ENCODE measurements at places on chromosomes 5 and 9.

DNA sequence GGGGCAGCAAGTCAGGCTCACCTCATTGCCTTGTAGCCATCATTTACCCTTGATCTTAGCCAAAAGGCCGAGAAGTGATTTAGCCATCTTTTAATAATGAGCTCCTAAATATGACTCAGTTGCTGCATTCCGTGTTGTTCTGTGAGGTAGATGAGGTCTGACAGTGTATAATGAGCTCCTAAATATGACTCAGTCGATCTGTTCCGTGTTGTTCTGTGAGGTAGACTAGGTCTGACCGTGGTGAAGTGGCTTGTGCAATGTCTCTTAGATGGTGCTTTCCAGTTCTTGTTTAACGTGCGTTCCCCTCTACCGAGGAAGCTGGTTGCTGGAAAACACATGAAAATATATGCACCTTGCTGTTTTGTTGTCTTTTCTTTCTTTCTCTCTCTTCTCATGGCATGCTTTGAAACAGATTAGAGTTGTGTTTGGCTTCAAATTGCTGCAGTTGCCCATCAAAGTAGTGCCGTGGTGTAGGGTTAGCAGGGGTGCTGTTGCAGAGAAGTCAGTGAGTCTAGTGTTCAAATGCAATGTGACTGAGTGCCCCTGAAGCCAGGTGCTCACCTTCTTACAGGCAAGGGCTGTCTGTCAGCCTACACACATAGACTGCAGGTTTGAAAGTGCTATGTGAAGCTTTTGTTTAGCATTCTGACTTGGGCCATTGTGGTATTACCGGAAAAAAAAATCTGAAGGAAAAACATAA is 118.6 kb downstream of the KDM4C start:
- DNase-seq = no peak

GRCh38 chr5:41637424-41637823 is 127.0 kb upstream of the PLCXD3 start:
- DNase-seq = no peak

DNA sequence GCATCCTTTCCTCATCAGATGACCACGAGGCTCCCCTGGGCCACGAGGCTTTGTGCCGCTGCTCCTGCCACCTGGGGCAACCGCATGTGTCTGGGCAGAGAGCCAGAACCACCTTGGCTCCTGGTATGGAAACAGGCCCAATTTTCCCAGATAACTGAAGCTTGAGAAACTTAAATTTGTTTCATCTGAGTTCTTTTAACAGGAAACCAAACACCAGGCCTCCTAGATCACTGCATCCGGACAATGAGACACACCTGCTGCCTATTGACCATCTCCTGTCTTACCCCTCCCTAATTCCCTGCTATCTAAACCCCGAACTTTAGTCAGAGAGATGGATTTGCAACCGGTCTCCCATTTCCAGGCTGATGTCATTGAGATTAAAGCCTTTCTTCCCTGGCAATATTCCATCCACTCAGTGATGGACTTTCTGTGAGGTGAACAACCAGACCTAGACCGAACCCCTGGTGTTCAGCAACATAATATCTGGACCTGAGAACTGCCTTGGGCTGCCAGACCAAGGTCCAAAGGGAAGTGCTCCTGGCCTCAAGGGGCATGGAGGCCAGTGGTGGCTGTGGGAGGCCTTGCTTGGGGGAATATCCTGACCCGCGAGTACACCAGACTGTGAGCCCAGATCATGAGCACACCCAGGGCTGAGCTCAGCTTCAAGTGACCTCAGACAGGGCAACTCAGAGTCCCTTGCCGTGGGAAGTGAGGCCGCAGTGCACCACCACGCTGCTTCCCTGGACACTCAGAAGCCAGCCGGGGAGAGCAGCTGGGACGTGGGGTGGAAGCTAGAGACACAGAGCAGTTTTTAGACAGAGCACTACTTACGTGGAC is 199.7 kb downstream of the HSPA4 start:
- no peak for DNase-seq

- DNase-seq = peak; percentile 4
Observed at GRCh38 chr5:131381021-131381420, 117.2 kb downstream of the CDC42SE2 start.

DNA sequence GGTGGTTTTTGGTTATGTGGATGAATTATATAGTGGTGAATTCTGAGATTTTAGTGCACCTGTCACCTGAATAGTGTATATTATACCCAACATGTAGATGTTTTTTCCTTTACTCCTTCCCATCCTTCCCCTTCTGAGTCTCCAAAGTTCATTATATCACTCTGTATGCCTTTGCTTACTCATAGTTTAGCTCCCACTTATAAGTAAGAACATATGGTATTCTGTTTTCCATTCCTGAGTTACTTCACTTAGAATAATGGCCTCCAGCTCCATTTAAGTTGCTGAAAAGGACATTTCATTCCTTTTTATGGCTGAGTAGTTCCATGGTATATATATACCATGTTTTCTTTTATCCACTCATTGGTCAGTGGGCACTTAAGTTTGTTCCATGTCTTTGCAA is 161.6 kb upstream of the CD180 start:
- DNase-seq = no peak

- DNase-seq = peak; percentile 24
Observed at GRCh38 chr9:89179540-89179894, 899 bp upstream of the SHC3 start.

DNA sequence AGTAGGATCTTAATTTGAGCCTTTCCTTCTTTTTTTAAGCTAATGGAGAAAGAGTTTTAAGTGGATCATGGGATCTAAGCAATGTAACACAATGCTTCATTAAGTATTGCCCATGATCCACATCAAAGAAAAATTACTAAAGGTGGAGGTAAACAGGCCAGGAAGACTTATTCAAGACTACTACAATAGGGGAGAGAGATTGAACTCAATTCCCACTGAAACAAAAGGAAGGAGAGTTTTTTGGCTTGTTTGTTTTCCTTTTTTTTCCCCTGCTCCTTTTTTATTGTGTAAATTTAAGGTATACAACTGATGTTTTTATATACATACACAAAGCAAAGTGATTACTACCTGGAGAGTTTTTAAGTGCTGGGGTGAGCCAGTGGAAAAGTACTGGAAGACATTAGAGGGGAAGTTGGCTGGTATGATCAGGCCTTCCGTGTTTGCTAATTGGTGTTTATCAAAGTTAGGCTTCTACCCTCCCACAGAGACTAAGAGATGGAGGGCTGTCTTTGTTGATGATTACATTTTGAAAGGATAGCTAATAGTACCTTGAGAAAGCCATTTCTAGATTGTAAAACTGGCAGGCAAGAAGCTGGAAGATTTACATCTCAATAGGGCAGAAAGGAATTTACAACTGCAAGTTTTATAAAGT is 262.7 kb downstream of the CHSY3 start:
- DNase-seq = no peak

DNA sequence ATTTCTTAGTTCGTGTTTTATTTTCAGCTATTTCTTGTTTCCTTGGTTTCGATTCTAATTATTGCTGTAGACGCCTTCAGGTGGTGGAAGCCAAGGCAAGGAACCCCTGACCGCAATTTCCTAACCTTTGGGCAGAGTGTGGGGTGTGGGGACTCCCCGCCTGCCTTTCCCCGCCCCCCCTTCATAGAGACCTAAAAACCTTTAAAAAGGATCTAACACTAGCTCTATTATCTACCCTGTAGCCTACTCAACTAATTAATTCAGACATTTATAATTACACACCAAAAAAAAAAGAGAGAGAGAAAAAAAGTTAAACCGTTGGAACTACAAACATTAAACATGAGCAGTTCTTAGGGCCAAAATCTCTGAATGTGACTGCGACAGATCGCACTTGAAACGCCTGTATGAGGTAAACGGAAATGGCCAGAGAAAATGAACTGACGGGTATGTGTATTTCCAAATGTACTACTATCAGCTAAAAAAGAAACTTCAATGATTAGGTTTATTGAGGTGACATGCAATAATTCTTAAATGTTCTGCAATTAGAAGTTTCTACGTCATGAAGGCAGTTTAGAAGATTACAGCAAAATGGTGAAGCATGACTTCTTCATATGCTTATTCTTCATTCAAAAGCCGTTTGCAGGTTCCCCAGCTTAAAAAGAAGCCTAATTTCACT is 19.0 kb upstream of the FER start:
- DNase-seq = no peak

GRCh38 chr5:165161204-165161603 is 1655.8 kb downstream of the MAT2B start:
- no peak for DNase-seq

- DNase-seq = no peak
Observed at GRCh38 chr5:76763136-76763535, 47.2 kb downstream of the F2R start.

GRCh38 chr5:141512911-141513626 is 24.2 kb downstream of the PCDHGC5 start:
- no peak for DNase-seq

DNA sequence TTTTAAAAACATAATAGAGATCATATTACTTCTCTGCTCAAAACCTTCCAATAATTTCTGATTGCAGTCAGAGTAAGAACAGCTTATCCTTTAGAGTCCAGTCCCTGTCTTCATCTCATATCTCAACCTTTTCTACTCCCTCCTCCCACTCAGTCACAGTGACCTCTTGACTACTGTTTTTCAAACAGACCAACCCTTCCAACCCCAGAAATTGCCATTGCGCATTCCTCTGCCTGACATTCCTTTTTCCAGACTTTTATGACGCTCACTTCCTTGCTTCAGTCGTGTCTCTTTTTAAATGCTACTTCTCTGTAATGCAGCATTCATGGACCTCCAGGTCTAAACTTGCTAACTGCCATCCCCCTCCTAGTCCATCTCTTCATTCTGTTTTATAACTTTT is 800.5 kb downstream of the BRINP1 start:
- DNase-seq = no peak

- DNase-seq = no peak
Observed at GRCh38 chr5:132639706-132640130, 18.3 kb upstream of the IL13 start.

DNA sequence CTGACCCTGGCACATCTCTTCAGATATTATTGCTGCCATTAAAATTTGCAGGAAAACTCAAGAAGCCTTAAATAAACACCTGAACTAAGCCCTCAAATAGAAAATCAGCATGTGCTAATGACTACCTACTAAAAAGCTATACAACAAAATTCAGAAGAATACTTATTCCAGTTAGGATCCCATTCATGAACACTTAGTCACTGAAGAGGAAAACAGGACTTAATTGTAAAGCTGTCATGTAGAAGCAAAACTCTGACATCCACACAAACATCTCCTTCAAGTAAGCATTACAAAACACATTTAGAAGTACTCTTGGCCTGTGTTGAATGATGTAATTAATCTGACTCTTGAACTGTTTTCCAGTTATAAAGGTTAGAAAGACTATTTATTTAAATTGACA is 19.9 kb downstream of the ELL2 start:
- DNase-seq = no peak

DNA sequence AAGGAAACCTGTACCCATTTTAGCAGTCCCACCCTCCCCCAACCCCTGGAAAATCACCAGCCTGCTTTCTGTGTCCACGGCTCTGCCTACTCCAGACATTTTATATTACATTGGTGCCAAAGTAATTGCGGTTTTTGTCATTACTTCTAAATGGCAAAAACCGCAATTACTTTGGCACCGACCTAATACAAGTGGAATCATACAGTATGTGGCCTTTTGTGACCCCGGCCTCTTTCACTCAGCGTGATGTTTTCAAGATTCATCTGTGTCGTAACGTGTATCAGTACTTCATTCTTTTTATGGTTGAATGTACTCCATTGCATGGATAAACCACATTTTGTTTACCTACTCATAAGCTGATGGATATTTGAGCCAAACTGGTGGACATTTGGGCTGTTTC is 9.7 kb upstream of the ORM1 start:
- DNase-seq = no peak

- no peak for DNase-seq
Observed at GRCh38 chr5:124460642-124461041, 285.8 kb downstream of the ZNF608 start.

- no peak for DNase-seq
Observed at GRCh38 chr9:136004712-136005111, 43.5 kb upstream of the UBAC1 start.

- no peak for DNase-seq
Observed at GRCh38 chr5:72378639-72379289, 58.6 kb downstream of the PTCD2 start.

DNA sequence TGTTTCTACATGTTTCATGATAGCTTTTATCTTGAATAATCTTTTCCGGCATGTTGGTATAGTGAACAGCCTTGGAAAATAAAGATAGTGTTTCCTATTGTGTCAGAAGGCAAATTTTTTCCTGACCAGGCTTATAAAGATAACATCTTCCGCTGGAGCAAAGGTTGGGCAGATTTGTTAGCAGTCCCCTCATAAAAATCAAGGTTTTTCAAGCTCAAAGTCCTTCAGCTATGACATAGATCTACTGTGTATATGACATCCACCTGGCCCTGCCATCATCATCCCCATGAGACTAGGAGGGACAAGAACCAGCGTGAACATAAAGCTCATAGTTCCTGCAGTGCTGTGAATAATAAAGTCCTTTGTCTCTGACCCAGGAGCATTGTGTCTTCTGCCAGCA is 30.4 kb upstream of the OTULINL start:
- DNase-seq = no peak

DNA sequence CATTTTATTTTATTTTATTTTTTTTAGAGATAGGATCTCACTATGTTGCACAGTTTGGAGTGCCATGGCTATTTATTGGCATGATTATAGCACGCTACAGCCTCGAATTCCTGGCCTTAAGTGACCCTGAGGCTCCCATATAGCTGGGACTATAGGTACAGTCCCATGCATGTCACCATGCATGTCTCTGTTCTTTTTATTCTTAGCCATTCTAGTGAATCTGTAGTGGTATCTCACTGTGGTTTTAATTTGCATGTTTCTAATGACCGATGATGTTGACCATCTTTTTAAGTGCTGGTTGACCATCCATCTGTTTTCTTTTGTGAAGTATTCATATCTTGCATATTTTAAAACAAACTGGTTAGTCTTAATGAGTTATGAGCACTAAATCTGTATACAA is 76.1 kb downstream of the SLC44A1 start:
- DNase-seq = no peak

- DNase-seq = no peak
Observed at GRCh38 chr5:73814233-73814846, 188.3 kb downstream of the ARHGEF28 start.

GRCh38 chr5:67896311-67896929 is 319.1 kb upstream of the PIK3R1 start:
- no peak for DNase-seq

DNA sequence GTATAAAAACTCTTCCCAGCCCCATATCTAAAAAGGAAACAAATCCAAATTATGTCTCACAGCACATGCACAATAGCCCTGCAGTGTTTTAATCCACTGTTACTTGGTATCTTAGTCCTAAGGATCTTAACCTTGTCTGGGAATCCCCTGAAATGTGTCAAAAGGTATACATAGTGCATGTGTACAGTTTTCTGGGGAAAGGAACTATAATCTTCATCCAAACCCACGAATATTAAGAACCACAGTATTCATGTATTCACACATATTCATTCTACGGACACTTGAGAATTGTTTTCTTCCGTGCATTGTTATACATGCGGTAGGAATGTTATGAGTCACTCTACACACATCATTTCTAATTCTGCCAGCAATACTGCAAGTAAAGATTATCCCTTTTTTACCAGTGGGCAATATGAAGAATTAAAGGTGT is 47.8 kb upstream of the SNX2 start:
- no peak for DNase-seq

DNA sequence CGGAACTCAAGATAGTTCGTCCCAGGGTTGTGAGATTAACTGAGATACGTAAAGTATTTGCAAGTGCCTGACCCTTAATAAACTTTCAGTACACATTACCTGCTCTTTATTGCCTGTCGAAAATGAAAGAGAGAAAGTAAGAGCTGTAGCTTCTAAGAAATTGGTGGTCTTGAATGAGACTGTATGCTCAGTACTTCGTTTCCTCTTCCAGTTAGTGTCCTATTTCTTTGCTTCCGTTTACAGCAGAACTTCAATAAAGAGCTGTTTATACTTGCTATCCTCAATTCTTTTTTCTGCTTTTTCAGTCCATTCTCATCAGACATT is 534 bp downstream of the SRFBP1 start:
- no peak for DNase-seq

Data from GF-D8 (cell line).